Stimulated activated CD4-positive, alpha-beta T cell treated with anti-CD3 and anti-CD28 coated beads, Interleukin-1b, Interleukin-23, amount 100 ng/mL, for 1 hour (primary cell): ENCODE measurements at places on chromosomes 5 and 9.

- DNase-seq: no peak
These were observed 4.1 kb upstream of the PTBP3 start for GRCh38 chr9:112337547-112337946.

- no peak for DNase-seq
These were observed 2.5 kb downstream of the DOK3 start for GRCh38 chr5:177507165-177507564.

GRCh38 chr9:113523421-113524141, 60.1 kb downstream of the RGS3 start:
- peak; percentile 36 for DNase-seq

GRCh38 chr5:166354332-166354731, 1937.1 kb upstream of the WWC1 start:
- DNase-seq: no peak

- DNase-seq: no peak
These were observed 17.6 kb downstream of the MTX3 start for GRCh38 chr5:79973511-79973910.

DNA sequence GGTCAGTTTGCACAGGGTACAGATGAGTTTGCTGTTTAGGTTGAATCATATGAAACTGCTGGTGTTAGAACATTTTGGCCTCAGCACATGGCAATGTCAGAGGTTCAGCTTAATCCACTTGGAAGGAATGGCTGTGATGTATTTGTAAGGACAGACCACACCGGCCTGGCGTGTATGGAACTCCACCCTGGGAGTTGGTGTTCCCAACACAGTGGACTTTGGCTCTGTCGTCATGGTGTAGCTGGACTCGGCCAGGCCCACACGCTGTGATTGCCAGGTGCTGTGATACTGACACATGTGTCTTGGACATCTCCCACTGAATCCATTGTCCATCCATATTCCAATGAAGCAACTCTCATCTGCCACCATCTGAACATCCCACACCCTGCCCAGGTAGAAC, 90.3 kb downstream of the ZNF618 start:
- no peak for DNase-seq
